ENCODE measurements at places on chromosomes 3 and 15.

DNA sequence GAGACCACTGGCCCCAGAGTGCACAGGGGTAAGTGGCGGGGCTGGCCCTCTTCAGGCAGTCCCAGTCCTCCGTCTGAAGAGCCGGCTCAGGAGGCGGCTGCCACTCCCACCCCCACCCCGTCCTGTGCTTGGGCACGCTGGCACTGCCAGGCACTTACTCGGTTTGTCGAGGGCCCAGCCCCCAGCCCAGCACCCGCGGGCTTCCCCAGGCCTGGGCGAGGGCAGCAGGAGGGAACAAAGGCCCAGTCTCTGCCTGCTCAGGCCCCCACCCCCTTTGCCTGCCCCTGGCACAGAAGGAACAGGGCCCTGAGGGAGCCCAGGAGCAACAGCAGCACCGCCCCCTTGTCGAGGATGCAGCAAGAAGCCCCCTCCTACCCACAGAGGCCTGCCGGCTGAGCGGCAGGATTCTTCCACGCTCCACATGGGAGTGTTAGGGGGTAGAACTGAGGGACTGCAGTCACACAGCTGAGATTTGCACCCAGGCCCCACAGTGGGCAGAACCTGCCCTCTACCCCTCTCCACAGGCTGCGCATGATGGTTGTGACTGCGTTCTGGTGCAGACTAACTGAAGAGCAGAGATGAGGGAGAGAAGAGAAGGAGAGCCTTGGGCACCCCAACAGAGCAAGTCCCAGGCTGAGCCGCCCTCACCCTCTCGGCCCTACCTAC lies 8.9 kb downstream of the DUSP7 start:
- H3K4me3 ChIP-seq = peak overlapping the region; percentile 22
- H3K27me3 ChIP-seq = no peaks in the 10 kb centered on the region
- peaks cover 12% of the 10 kb centered on the region for H3K36me3 ChIP-seq
- DNase-seq = no peak
- H3K27ac ChIP-seq = peak overlapping the region; percentile 37

DNA sequence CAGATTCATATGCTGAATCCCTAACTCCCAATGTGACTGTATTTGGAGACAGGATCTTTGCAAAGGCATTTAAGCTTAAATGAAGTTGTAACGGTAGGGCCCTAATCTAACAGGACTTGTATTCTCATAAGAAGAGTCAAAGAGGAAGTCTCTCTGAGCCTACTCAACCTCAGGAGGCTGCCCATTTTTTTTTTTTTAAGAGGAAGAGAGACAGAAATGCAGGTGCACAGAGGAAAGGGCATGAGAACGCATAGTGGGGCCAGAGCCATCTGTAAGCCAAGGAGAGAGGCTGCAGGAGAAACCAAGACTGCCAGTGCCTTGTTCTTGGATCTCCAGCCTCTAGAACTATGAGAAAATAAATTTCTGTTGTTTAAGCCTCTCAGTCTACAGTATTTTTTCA lies 28.4 kb downstream of the ZNF860 start:
- H3K27ac ChIP-seq = no peak overlapping the region
- H3K27me3 ChIP-seq = no peaks in the 10 kb centered on the region
- H3K4me1 ChIP-seq = no peaks in the 10 kb centered on the region
- H3K4me3 ChIP-seq = no peak overlapping the region
- no peaks in the 10 kb centered on the region for H3K36me3 ChIP-seq
- no peak for DNase-seq

GRCh38 chr15:92877416-92877815 lies 22.7 kb upstream of the CHD2 start:
- H3K4me3 ChIP-seq = no peak overlapping the region
- peaks cover 7% of the 10 kb centered on the region for H3K4me1 ChIP-seq
- no peak overlapping the region for H3K27ac ChIP-seq
- no peaks in the 10 kb centered on the region for H3K36me3 ChIP-seq
- DNase-seq = no peak

DNA sequence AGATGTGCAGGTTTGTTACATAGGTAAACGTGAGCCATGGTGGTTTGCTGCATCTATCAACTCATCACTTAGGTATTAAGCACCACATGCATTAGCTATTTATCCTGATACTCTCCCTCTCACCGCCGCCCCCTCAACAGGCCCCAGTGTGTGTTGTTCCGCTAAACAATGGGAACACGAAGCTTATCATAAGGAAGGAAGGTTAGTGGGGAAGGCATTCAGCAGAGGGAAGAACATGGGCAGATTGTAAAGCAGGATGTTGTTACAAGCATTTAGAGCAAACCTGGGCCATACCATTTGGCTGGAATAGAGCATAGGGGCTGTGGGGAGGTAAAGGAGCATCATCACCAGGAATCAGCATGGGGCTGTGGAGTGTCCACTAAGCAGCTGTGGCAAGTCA lies 111.8 kb downstream of the SSR3 start:
- no peak for DNase-seq
- no peak overlapping the region for H3K27ac ChIP-seq
- H3K4me3 ChIP-seq = no peak overlapping the region
- H3K4me1 ChIP-seq = no peaks in the 10 kb centered on the region

- no peaks in the 10 kb centered on the region for H3K4me1 ChIP-seq
- no peak overlapping the region for H3K4me3 ChIP-seq
- no peaks in the 10 kb centered on the region for H3K36me3 ChIP-seq
- no peaks in the 10 kb centered on the region for H3K27me3 ChIP-seq
- H3K27ac ChIP-seq = no peak overlapping the region
These were observed 7.5 kb downstream of the CSTA start for GRCh38 chr3:122332551-122332950.

DNA sequence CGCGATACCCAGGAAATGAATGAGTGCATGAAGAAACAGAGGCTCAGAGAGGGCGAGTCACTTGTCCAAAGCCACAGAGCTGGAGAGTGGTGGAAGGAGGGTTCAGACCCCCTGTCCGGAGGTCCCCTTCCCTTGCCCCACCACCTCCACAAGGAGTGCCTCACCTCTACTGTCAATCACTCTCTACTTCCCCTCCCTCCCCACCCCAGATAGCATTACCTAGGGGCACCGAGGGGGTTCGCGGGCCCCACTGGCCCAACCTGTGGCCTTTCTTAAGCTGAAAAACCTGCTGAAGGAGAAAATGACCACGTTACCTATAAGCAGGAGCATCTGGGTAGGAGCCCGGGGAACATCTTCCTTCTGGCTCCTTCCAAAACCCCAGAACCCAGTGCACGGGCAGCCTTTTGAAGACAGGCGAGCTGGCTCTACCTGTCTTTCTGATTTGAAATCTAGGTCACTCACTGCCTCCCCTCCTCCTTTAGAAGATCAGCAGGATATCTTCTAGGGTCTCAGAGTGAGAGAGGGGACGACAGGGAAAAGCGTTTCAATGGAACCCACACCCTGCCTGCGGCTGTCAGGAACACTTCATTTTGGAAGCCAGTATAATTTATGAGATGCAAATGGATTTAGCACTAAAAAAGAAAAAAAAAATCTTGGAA lies 89.9 kb upstream of the MEF2A start:
- H3K27ac ChIP-seq = no peak overlapping the region
- DNase-seq = no peak
- no peaks in the 10 kb centered on the region for H3K4me1 ChIP-seq
- H3K4me3 ChIP-seq = no peak overlapping the region
- no peaks in the 10 kb centered on the region for H3K27me3 ChIP-seq

GRCh38 chr3:47022641-47023071 lies 43.2 kb downstream of the NBEAL2 start:
- H3K4me1 ChIP-seq = no peaks in the 10 kb centered on the region
- H3K27ac ChIP-seq = no peak overlapping the region
- no peak overlapping the region for H3K4me3 ChIP-seq
- DNase-seq = no peak

DNA sequence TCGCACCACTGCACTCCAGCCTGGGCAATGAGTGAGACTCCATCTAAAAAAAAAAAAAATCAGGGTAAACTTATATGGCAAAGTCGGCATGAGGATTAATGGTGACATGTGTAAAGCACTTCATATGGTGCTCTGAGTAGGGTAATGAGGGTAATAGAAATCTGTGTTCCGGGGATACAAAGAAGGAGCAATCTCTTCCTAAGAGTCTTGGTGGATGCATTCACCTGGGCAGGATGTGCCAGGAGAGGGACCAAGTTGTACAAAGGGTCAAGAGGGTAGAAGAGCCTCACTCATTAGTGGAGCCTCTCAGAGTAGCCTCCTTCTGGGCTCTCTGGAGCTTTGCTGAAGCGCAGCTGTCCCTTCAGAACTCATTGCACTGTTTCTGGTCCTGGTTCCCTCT lies 9.3 kb upstream of the CX3CR1 start:
- H3K27ac ChIP-seq = no peak overlapping the region
- no peaks in the 10 kb centered on the region for H3K36me3 ChIP-seq
- H3K4me3 ChIP-seq = no peak overlapping the region
- H3K27me3 ChIP-seq = no peaks in the 10 kb centered on the region

DNA sequence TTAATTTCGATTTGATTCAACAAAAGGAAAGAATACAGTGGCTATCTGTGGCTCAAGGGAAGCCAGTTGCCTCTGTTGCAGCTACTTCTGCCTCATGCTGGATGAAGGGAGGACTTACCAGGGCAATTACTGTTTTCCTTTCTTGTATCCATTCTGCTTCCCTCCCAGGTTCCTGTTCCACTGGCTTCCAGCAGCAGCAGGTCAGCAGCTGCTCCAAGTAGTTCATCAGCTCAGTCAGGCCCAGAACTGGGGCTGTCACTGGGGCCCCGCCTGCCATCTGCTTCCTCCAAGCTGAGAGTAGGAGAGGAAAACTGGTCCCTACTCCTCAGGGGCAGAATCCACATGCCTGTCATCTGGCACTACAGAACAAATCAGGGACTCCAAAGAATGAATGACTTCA lies 48.6 kb upstream of the ULK4 start:
- no peaks in the 10 kb centered on the region for H3K36me3 ChIP-seq
- no peak overlapping the region for H3K27ac ChIP-seq
- H3K27me3 ChIP-seq = no peaks in the 10 kb centered on the region
- DNase-seq = no peak
- peaks cover 10% of the 10 kb centered on the region for H3K4me1 ChIP-seq
- no peak overlapping the region for H3K4me3 ChIP-seq

DNA sequence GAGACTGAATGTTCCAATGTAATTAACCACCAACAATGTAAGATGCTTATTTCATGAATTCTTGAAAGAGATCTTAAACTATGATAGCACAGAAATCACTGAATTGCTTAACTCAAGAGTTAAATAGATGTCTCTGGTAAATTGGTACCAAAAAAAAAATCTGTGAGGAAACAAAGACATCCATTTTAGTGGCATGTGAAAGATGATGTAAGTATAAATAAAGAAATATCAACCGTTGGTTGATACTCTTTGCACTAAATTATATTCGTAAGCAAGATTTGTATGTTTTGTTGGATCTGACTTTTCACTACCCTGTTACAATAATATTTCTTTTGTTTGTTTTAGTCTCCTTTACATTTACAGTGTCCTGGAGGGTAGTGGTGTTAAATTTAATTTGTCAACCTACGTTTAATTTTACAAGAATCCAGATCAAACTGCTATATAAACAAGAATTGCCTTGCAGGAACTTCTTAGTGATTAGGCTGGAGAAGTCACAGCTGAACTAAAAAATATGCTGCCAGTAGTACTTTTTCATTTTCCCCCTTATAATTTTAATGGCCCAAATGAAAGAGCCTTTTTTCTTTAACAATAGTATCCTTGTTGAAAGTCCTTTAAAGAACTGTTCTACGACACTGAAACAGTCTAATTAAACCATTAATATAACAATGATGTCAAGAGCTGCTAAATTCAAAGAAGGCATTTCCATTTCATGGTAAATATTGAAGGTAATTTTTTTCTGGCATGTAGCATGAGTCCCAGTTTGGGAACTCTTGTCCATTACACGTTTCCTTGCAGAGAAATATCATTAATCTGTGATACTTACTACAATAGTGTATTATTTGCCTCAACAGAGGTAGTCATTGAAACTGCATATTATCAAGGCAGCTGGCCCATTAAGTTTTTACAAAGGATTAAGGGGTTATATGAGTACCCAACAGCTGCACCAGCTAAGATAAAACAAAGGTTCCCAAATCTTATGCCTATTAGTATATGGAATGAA lies 109.6 kb upstream of the PHLDB2 start:
- DNase-seq = no peak
- H3K36me3 ChIP-seq = no peaks in the 10 kb centered on the region
- no peak overlapping the region for H3K4me3 ChIP-seq
- H3K27me3 ChIP-seq = no peaks in the 10 kb centered on the region
- no peak overlapping the region for H3K27ac ChIP-seq
- peaks cover 13% of the 10 kb centered on the region for H3K4me1 ChIP-seq

DNA sequence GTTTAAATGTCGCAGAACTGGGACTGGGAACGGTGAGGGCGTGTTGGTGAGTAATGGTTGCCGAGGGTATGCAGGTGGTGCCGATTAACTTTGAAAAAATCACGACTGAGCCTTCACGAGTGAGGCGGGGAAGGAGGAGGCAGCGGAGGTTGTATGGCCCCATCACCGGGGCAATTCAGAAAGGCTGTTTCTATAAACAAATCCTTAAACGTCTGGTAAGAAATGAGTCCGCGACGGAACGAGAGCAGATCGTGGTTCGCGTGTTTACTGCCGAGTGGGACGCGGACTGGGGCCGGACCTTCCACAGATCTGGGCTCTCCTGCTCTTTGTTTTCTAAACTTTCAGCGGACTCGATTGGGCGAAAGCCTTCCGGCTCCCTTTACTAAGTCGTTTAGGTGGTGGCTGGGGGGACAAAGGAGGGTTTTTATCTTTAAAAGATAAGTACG lies 2.7 kb downstream of the IGF1R start:
- no peak overlapping the region for H3K4me3 ChIP-seq
- no peak for DNase-seq

- no peak for DNase-seq
- H3K36me3 ChIP-seq = no peaks in the 10 kb centered on the region
- peaks cover 17% of the 10 kb centered on the region for H3K27me3 ChIP-seq
- H3K4me1 ChIP-seq = no peaks in the 10 kb centered on the region
- H3K4me3 ChIP-seq = no peak overlapping the region
These were observed 24.9 kb downstream of the GJD2 start for GRCh38 chr15:34729886-34730285.

DNA sequence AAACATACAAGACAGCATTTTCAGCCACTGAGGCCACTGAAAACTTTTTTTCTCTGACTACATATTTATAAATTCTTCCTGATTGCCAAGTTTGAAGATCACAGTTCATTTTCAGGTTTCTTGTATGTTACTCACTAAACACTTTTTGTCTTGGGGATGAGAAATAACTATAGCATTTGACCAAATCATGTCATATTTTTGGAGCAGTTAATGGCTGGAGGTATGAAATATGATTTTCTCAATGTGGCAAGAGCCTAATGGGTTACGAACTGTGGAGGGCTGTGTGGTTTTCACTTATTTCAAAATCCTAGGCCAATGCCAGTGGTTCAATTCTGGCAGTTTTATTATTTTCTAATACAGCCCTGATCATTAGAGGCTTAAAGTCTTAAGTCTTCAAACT lies 64.4 kb downstream of the USP13 start:
- H3K36me3 ChIP-seq = no peaks in the 10 kb centered on the region
- H3K27me3 ChIP-seq = no peaks in the 10 kb centered on the region
- H3K4me1 ChIP-seq = no peaks in the 10 kb centered on the region
- no peak overlapping the region for H3K27ac ChIP-seq
- H3K4me3 ChIP-seq = no peak overlapping the region

Measured in HCT116 (cell line).